ENCODE measurements at places on chromosomes 2 and 18. TPM values are rescaled to one million over a fixed set of nuclear protein-coding genes. Genes with fewer than 3 reads are reported as not detected.

The LCT gene
- polyA plus RNA-seq, result not detected

The AKAIN1 gene
- not detected for polyA plus RNA-seq

The KIAA2012 gene
- polyA plus RNA-seq, result 0.12 TPM

The CPLX4 gene
- polyA plus RNA-seq, result not detected

The DYNAP gene
- polyA plus RNA-seq, result not detected

The SPDYA gene
- 0.22 TPM for polyA plus RNA-seq

The LBX2 gene
- 0.76 TPM for polyA plus RNA-seq

The DCDC2C gene
- not detected for polyA plus RNA-seq

The ACMSD gene
- polyA plus RNA-seq, result not detected

The CHRNG gene
- not detected for polyA plus RNA-seq

The TRIB2 gene
- polyA plus RNA-seq, result 13.0 TPM

The GREB1L gene
- polyA plus RNA-seq, result not detected

The ALKAL2 gene
- polyA plus RNA-seq, result 0.14 TPM

The MEIS1 gene
- 87.2 TPM for polyA plus RNA-seq

The ANKRD36 gene
- 4.5 TPM for polyA plus RNA-seq

The CDH20 gene
- polyA plus RNA-seq, result not detected

The SLC23A3 gene
- 0.53 TPM for polyA plus RNA-seq

The MAP3K20 gene
- 59.8 TPM for polyA plus RNA-seq

The SOWAHC gene
- 3.9 TPM for polyA plus RNA-seq
